ENCODE measurements at places on chromosomes 11 and 22.
A peak's percentile ranks its signal among the peaks of the same experiment; 100 is the strongest.

GRCh38 chr11:30816959-30817880 lies 231.1 kb upstream of the MPPED2 start:
- no peak for DNase-seq

GRCh38 chr11:35501776-35502175 lies 23.6 kb downstream of the PAMR1 start:
- no peak for DNase-seq

GRCh38 chr11:94058630-94059029 lies 37.5 kb downstream of the HEPHL1 start:
- DNase-seq = no peak

DNA sequence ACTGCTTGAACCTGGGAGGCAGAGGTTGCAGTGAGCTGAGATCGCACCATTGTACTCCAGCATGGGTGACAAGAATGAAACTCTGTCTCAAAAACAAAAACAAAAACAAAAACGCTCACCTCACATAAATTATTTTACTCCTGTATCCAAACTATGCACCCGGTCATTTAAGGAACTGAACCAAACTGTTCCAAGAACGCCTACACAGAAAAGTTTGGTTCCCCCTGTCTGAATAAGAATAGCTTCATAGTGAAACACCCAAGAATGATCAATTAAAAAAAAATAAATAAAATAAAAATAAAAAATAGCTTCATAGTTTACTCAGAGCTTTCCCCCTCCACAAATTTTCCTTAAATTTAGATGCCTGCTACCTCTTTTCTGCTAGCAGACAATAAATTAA lies 13.7 kb downstream of the NUP98 start:
- no peak for DNase-seq

DNA sequence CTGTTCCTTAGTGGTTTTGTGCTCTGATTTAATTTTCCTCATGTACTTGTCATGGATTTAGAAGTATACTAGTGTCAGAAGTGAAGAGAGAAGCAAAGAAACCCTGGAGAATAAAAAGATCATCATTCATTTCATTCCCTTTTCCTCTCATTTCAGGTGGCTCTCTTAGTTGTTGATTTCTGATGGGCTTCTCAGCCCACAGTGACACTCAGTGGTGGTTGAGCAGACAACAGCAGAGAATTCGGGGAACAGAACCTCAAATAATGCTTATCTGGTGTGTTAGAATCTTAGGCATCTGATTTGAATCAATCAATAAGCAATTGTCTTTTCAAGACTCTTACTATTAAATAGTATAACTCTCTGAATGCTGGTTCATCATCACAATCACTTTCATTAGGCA lies 1289.4 kb downstream of the FAM181B start:
- no peak for DNase-seq

DNA sequence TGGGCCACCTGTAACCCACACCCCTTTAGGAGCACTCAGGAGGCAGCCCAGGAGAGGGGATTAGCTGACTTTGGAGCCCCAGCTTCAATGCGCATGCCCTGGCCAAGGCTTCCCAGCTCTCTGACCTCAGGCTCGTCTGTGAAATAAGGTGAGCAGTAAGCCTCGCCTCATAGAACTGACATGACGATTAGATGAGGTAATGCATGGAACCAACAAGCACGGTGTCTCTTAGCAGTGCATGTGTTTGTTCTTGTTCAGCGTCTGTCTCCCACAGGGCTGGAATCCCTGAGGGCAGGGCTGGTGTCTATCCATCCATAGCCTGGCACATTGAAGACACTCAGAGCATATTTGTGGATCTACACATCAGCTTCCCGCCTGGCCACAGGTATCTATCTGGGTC lies 415.4 kb downstream of the MN1 start:
- DNase-seq = no peak

DNA sequence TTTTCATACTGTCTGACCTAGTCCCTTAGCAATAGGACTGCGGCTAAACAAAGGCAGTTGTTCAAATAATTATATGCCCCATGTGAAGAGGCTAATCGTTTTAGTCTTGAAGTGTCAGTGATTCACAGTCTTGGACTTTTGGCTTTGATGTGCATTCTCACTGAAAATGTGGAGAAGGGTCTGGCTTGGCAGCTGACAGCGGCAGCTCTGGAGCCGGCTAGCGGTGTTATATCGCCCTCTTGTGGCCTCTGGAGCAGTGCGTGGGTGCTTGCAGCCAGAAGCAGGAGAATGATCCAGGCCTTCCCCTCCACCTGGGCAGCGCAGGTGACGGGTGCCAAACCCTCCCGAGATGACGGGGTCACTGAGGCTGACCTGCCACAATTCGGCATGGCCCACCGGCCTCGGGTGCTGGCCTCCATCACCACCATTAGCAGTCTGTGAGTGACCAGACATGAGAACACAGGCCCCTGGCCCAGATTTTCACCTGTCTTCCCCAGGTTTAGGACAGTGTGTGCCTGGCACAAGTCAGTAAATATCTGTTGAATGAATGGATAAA lies 90.3 kb upstream of the PITPNB start:
- DNase-seq = peak; percentile 61

GRCh38 chr22:45547731-45548130 lies 45.0 kb downstream of the FBLN1 start:
- no peak for DNase-seq

DNA sequence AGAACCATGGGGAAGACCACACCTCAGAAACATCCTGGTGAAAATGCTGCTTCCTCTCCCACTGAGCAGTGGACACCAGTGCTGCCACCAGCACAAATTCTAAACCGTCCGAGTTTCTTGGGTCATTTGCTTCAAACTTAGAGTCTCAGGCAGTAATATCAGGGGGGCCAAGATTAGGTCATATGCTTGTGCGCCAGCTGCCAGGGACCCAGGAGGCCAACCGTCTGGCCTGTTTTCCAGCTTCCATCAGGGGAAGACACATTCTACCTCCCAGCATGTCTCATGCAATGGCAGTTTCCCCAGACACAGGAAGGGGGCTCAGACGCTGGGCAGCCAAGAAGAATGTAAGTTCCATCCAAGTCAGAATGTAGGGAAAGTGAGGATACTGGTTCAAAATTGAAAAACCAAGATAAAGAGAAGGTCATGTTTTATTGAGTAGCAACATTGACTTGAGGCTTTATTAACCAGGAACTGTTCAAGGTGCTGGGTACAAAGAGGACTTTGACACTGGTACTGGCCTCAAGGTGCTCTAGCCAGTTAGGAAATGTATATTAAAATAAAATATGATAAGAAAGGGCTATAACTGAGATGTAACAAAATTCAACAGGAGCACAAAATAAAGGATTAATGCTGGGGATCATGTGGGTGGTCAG lies 59.7 kb upstream of the EED start:
- DNase-seq = no peak

DNA sequence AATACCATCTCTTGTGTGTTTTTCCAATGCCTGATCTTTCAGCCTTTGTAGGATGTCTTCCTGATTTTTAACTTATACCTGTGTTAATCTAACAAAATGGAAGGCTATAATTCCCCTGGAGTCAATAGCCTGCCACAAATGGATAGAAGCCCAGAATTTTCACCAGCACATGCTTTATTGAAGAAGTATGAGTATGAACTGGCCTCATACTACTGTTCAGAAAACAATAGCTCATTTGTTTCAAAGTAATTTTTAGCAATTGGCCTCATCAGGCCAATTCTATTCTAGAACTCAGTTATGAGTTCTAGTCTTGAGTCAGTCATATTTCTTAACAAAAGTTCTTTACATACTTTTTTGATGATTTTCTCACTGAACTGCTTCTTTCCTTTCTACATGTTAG lies 40.6 kb upstream of the SLC37A2 start:
- no peak for DNase-seq

- no peak for DNase-seq
Observed at GRCh38 chr11:41414771-41415440, 44.5 kb downstream of the LRRC4C start.

- no peak for DNase-seq
Observed at GRCh38 chr22:19199479-19199878, 20.9 kb upstream of the SLC25A1 start.

DNA sequence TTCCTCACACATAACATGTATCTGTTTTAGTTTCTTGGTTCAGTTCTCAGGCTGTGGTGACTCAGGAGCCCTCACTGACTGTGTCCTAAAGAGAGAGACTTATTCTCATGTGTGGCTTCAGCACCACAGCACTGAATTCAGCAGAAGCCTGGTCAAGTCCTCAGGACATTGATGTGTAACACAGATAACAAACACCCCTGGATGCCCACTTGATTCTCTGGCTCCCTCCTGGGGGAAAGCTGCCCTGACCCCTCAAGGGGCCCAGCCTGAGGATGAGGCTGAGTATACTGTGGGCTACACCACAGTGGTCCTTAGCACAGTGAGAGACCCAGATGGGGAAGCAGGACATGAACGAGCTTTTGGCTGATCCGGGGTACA lies 87.2 kb upstream of the VPREB1 start:
- no peak for DNase-seq

DNA sequence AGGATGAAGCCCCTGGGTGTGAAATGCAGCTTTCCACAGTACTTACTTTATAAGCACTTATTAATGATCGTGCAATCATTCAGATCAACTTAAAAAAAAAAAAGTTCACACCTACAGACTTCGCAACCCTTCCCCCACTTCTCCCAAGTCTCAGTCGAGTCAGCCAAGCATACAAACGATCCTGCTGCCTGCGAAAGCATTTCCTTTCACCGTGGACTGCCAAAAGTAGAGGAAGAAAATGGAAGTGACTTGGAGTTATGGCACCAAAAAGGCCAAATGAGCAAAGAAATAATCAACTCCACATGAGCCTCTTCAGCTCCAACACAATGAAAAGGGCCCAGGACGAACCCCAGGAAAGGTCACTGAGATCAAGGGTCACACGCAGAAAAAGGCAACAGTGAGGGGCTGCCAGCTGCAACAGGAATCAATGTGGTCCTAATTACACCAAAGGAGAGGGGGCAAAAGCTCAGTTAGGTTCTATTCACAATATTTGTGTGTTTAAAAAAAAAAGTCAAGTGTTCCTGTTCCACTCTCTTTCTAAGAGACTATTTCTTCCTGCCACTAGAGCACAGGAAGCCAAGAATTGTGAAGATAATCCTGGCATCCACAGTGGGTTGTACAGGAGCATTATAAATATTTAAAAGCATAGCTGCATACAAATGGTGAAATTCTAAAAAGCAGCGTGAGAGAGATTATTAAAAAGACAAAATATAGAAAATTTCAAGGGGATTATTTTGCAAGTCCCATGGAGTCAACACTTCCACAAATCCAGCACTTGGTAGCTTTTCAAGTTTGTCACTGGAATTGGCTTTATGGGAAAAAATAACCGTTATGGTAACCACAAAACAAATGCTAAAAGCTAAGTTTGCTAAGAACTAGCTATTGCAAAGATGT lies 28.4 kb downstream of the CDON start:
- no peak for DNase-seq

DNA sequence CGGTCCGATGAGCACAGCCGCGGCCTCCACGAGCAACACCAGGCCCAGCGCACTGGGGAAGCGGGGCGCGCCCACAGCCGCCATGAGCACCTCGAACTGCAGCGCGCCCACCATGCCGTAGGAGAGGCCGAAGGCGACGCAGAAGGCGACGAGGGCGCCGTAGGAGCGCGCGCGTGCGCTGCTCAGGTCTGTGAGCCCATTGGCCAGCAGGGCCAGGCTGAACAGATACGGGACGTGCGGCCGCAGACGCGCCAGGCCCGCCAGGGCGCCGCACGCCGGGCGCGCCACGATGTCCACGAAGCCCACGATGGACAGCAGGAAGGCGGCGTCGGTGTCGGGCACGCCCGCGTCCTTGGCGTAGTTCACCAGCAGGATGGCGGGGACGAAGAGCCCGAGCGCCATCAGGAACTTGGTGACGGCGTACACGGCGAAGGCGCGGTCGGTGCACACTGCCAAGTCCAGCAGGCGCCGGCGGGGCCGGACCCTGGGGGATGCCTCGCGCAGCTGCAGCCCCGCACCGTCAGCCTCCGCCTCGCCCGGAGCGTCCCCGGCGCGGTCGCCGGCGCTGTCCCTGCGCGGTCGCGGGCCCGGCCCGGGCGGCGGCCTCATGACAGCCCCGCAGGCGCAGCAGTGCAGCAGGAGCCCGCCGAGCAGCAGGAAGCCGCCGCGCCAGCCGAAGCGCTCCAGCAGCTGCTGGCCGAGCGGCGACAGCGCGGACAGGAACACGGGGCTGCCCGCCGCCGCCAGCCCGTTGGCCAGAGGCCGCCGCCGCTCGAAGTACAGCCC lies 2.9 kb downstream of the SLC16A8 start:
- DNase-seq = no peak

GRCh38 chr11:94449437-94449836 lies 44.2 kb downstream of the MRE11 start:
- no peak for DNase-seq

- DNase-seq = no peak
Observed at GRCh38 chr11:24704716-24705115, 207.9 kb downstream of the LUZP2 start.

DNA sequence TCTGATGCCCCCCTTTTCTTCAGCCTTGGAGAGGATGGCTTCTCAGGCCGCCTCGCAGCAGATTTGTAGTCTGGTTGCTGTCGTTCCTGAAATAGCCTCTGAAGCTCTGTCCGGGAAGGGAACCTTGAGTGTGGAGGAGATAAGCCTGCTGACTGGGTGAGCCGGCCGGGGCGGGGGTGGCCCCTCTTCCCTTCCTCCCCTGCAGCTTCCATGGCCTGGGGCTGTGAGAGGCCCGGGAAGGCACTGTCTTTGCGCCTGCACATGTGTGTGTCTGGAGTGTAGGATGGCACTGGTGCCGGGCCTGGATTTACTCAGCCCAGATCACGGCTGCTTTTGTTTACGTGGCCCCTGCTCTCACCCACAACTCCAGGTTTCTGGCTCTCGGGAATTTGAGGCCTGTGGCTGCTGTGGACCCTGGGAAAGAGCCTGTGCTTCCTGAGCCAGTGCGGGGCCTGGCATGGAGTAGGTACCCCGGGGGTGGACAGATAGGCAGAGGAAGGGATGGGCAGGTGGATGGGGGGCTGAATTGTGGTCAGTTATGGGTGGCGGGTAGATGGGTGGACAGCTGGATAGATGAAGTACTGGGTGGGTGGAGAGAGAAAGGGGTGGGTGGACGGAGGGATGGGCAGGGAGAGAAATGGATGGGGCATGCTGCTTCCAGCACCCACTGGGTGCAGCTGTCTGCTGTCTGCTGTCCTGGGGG lies 16.6 kb downstream of the KCNQ1 start:
- DNase-seq = no peak

DNA sequence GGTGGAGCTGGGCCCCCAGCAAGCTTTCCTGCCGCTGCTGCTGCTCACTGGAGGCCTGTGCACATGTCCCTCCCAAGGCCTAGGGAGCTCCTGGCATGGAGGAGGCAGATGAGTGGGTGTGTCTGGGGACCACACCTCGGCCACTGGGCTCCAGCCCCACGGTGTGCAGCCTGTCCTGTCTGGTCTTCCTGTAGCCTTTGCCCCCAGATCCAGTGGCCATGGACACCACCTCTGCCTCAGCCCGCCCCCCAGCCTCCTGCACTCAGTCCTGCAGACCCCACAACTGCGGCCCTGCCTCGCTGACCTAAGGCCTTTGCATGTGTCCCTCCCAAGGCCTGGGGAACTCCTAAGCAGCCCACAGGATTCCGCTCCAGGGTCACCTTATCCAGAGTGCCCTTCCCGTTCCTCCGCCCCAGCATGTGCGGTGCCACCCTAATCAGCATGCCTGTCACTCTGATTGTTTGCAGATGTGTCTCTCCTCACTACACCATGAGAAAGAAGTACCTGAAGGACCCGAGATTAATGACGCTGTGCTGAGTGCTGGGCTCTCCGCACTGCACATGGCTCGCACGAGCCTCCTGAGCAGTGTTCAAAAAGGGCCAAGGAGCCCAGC lies 8.6 kb downstream of the GAL start:
- DNase-seq = no peak

- no peak for DNase-seq
Observed at GRCh38 chr22:29152045-29152953, 53.4 kb upstream of the EMID1 start.
